ENCODE measurements at places on chromosomes 11 and 22.

DNA sequence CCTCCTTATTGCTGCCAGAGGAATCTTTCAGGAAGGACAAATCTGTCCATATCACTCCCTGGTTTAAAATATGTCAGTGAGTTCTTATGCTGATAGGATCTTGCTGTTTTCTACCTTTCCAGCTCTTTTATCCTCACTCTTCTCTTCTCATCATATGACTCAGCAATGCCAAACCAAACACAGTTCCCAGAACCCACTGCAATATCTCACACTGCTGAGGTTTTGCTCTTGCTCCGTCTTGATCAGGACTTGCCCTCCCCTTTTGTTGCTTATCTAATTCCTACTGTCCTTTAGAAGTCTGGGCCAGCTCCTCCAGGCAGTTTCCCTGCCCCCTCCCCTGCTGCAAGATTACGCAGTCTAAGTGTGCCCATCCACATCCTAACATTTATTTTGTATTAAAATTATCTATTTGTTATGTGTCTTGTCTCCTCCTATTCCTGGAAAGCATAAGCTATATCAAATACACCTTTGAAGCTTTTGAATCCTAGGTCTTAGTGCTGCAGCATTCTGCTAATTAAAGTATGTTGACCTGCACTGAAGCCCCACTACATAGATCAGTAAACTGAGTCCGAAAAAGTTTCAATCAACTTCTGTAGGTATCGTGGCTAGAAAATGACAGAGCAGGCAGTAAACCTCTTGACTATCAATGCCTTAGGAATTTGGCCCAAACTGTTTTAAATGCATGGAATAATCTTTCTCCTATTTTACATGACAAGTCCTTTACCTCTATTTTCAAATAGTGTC, 119.2 kb upstream of the C11orf87 start:
- no peak for DNase-seq

DNA sequence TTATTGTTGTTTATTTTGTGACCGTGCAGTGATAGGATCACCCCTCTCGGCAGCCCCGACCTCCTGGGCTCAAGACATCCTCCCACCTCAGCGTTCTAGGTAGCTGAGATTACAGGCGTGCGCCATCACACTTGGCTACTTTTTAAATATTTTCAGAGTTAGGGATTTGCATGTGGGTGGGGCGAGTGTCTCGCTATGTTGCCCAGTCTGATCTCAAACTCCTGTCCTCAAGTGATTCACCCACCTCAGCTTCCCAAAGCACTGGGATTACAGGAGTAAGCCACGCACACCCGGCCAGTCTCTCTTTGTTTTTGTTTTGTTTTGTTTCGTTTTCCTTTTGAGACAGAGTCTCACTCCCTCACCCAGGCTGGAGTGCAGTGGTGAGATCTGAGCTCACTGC, 1.2 kb upstream of the INTS5 start:
- no peak for DNase-seq

DNA sequence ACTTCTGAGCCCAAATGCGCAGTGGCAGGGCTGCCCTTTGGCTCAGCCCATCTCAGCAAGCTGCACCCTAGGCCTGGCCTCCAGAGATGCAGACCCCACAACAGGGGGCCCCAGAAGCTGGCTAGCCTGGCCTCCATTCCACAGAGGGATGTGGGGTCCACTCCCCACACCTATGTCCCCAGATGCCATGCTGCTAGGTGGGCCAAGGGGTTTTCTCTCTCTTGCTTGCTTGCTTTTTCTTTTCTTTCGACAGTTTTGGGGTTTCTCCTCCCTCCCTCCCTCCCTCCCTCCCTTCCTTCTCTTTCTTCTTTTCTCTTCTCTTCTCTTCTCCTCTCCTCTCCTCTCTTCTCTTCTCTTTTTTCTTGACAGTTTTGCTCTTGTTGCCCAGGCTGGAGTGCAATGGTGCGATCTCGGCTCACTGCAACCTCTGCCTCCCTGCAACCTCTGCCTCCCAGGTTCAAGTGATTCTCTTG, 9.6 kb downstream of the SCARF2 start:
- DNase-seq, result no peak

- DNase-seq, result no peak
These were observed 29.2 kb upstream of the MUC5AC start for GRCh38 chr11:1128311-1129142.

DNA sequence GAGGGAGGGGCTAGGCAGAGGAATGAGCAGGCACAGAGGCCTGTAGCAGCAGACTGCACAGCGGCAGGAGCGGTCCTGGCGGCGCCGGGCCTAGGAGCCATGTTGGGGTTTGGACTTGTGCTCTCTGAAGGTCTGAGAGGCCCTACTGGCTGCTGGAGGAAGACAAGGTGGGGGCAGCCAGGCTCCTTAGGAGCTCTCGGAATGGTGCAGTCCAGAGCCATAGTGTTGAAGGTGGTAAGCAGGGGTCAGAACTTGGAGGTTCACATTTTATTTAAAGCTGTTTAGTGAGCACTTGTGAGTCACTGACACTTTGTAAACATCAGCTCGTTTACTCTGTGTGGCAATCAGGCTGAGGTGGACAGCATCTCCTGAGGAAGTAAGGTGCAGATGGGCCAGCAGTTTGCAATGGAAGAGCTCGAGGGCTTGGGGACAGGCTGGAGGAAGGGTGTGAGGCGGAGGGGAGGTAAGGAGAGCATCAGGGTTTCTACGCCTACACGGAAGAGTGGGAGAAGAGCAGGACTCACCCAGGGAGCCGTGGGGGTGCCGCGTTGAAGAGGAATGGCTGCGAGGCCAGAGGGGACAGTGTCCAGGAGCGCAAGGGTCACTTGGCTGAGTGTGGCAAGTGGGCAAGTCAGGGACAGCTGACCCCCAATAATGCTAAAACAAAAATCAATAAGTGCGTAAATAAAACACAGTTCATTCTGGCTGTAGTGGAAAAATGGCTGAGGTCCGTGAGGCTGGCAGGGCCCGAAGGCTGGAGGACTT, 10.0 kb upstream of the TMEM191C start:
- DNase-seq, result no peak

- DNase-seq, result no peak
These were observed 62.5 kb upstream of the SORL1-AS1 start for GRCh38 chr11:121515335-121515671.

GRCh38 chr11:45374130-45374529, 88.0 kb upstream of the SYT13 start:
- no peak for DNase-seq

DNA sequence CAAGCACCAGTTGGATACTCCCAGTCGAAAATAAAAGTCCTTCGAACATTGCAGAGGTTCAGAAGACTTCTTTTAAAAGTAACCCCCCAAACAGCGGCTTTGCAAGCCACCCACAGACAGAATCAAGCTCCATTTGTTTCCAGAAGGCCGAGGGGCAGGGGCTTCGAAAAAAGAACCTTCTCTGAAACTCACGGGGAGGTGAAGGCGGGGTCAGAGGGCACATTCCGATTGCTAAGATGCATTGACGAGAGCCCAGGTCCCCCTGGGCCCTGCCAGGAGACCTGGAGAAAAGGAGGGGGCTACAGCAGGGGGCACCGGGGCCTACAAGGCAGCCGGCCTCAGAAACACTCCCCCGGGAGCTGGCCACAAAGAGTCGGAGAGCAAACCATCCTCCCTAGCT, 306.8 kb downstream of the MN1 start:
- no peak for DNase-seq

DNA sequence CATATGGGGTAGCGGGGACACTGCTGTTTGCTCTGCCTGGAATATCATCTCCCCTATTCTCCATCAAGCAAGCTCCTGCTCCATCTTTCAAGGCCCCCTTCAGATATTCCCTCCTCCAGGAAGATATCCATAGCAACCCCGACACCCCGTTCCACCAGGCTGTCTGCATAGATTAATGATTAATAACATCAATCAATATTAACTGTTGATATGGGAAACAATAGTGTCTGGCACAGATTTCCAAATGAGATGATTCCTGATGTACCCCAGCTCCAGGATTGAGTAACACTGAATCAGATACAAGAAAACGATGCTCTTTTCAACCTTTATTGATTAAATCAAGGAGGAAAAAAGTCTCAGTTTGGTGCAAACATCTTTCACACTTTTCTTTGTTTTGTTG, 7.5 kb upstream of the TPST2 start:
- no peak for DNase-seq

- DNase-seq, result no peak
These were observed 3.0 kb downstream of the TTC12 start for GRCh38 chr11:113317339-113317738.

DNA sequence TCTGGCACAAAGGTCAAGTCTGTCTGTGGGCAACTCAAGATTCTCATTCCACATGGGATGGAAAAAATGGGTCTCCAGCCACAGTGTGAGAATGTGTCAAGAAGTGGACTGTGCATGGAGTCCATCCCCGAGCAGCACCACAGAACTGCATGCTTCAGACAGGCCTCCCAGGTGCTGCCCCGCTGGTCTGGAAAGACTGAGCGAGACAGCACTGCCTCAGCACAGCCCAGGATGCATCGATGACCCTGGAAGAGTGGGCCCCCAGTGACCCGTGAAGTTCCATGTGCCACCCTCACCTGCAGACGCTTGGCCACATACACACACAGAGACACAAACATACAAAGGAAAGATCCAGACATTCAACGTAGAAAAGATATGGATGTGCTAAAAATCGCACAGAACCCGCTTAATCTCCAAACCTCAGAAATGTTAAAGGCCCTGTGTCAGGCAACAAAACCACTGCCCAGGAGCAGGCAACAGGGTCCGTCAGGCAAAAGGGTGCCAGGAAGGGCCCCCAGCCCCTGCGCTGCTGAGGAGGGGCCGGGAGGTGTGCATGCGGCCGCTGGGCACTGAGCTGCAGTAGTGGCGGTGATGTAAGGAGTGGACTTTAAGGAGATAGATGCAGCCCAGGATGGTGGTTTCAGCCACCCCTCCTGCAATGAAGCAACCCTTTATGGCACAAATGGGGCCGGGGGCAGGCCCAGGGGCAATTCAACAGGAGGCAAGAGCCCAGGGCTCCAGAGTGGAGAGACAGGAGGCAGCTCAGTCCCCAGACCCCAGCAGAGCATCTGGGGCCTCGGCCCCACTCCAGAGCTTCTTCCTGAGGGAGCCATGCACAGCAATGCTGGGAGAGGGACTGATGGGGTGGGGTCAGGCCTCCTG, 84.7 kb downstream of the DGCR2 start:
- peak; percentile 24 for DNase-seq

- no peak for DNase-seq
These were observed 7.0 kb downstream of the SERPING1 start for GRCh38 chr11:57604296-57605027.

GRCh38 chr11:66835768-66836405, 7.4 kb upstream of the RCE1 start:
- no peak for DNase-seq

DNA sequence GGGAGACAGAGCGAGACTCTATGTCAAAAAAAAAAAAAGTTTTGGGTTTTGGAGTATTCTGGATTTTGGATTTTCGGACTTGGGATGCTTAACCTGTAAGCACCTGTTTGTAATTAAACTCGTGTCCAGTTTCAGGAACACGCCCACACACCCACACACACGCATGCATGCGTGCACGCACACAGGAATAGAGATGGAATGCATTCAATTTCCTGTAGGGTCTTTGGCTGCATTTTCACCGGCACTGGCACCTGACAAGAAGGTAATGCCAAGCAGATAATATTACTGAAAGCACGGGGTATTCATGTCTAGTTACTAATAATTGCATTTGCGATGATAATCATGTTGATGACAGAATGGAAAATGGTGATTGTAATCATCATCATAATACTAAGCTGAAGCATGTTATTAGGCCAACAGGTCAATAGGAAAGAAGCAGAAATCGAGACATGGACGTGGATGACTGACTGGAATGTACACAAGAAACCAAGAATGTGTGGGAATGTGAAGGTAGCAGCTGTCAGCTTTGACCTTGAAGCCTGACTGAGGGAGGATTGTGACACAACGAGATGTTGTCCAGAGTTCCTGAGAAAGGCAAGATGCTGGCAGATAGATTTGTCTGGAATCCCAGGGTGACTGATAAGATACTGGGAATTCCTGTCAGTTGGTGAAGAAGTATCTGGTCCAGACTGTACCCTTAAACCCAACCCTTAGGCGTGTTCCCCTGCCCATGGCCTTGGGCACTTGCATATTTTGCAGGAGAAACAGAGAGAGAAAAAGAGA, 108.6 kb downstream of the SYN3 start:
- no peak for DNase-seq

DNA sequence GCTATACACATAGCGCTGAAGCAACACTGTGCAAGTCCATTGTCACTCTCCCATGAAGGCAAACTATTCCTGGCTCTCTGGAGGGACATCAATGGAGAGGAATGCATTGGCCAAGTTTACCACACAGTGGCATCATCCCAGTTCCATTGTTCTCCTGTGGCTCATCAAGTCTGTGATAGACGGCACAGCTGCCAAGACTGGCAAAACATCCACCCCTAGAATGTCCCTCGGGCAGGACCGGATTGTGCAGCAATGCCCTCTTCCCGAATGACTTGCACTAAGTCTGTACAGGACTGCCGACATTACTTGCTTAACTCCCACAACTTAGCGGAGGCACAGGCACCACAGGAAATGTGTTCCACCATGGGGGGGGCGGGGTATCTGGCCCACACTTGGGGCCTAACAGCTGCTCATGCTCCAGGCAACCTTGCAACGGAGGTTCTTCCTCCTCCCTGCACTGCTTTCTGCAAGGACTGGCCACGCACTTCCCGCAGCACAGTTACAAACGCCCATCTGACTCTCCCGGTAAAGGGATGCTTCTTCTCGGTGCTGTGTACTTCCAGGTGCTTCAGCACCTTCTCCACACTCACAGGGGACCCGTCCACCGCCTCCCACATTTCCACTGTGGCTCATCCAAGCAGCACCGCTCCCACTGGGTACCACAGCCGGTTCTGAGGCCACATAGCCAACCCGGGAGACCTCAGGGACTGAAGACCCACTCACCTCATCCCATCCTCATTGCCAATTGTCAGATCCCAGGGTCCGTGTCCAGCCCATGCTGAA, 1309.6 kb upstream of the RAG2 start:
- DNase-seq, result no peak

GRCh38 chr11:126834149-126834548, 166.4 kb downstream of the KIRREL3 start:
- no peak for DNase-seq

DNA sequence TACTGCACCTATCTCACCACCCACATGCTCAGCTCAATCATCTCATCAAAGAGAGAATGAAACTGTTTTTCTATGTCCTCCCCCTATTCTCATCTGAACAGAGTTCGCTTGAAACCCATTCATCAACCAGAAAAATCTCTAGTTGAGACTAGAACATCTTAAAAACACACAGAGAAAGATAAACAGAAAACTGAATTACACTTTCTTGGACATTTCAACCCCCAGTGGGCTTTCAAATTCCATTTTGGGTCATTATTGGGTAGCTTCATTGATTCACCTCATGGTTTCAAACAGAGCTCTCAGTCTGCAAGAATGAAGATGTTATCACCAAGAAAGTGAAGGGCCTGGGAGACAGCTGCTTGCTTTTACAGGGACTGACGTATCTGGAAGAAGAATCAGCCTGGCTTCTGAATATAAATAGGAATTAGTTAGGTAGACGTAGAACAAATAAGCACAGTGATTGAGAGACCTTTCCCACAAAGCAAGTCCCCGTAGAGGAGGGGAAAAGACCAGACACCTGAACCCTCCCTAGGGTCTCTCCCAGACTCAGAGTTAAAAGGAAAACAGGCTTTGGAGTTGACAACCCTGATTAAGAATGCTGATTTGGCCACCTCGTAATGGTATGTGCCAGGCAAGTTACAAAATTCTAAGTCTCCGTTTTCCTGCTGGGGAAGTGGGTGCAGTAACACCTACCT, 155.7 kb downstream of the BBOX1 start:
- DNase-seq, result no peak

- DNase-seq, result no peak
These were observed 61.6 kb upstream of the NAV2 start for GRCh38 chr11:19651028-19651427.
